ENCODE measurements at places on chromosomes 12 and 14.

GRCh38 chr12:51371295-51371953 is 19.8 kb downstream of the GALNT6 start:
- DNase-seq = no peak

GRCh38 chr14:54486685-54487084 is 2.1 kb downstream of the GMFB start:
- DNase-seq = no peak

GRCh38 chr14:93160353-93160801 is 24.3 kb downstream of the MOAP1 start:
- DNase-seq = no peak

- no peak for DNase-seq
Measured at GRCh38 chr12:45634273-45634917, 95.1 kb upstream of the ARID2 start.

- peak; percentile 53 for DNase-seq
Measured at GRCh38 chr12:52213564-52214420, 19.3 kb upstream of the KRT7 start.

DNA sequence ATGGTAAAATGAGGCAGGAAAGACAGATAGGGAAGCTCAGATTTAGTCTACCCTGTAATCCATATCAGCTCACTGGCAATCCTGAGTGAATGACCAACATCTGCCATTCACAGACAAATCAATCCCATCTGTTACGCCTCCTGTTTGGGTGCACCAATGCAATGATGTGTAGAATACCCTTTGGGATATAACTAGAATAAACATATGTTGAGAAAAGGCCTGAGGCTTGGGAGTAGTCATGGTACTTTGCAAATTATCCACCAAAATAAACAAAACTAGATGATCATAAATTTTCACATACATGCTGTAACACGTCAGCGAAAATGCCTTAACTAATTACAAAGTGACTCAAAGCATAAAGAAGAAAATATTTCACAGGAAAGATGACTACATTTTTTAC is 78.8 kb downstream of the KCNC2 start:
- DNase-seq = no peak

- DNase-seq = no peak
Measured at GRCh38 chr12:81128930-81129554, 51.2 kb downstream of the ACSS3 start.

- peak; percentile 46 for DNase-seq
Measured at GRCh38 chr14:23352506-23353432, at the start of gene SLC22A17. SLC22A17 (minus strand) TSS chr14:23352887.

DNA sequence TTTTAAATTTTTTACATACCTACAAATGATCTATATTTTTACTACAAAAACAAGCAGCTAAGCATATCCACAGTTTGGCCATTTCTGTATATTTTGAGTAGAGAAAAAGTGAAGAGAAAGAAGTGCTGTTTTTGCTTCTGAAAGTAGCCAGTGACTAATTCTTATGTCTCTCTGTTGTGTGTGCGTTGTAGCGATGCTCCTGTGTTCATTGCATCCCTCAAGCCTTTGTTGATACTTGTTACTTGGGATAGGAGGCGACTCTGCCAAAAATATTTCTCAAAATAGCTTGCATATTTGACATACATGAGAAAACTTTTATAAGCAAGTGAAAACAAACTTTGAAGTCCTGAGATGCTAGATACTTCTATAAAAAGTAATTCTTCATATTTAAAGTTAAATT is 714.1 kb downstream of the FSCB start:
- no peak for DNase-seq

DNA sequence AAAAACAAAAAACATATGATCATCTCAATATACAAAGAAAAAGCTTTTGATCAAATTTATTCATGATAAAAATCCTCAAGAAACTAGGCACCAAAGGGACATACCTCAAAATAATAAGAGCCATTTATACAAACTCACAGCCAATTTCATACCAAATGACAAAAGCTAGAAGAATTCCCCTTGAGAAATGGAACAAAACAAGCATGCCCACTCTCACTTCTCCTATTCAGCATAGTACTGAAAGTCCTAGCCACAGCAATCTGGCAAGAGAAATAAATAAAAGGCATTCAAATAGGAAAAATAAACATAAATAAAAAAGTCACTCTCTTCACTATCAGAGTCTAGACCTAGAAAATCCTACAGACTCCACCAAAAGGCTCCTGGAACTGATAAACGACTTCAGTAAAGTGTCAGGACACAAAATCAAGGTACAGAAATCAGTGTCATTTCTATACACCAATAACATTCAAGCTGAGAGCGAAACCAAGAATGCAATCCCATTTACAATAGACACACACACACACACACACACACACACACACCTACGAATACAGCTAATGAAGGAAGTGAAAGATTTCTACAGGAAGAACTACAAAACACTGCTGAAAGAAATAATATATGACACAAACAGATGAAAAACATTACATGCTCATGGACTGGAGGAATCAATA is 1486.2 kb upstream of the SEL1L start:
- DNase-seq = no peak

DNA sequence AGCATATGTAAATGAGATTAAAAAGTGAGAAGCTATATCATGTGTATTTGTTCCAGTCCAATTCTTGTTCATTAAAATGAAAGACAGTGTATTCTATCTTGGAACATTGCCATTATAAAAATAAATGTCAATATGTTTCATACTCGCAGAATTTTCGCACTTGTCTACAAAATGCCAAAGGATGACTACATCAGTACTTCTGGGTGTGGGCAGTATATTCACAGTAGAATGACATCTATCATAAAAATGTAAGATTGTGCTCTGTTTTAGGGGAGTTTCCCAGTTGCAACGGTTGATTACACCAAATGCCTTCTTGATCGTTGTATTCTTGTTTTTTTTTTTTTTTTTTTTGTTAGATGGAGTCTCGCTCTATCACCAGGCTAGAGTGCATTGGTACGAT is 292.3 kb upstream of the E2F7 start:
- DNase-seq = no peak

DNA sequence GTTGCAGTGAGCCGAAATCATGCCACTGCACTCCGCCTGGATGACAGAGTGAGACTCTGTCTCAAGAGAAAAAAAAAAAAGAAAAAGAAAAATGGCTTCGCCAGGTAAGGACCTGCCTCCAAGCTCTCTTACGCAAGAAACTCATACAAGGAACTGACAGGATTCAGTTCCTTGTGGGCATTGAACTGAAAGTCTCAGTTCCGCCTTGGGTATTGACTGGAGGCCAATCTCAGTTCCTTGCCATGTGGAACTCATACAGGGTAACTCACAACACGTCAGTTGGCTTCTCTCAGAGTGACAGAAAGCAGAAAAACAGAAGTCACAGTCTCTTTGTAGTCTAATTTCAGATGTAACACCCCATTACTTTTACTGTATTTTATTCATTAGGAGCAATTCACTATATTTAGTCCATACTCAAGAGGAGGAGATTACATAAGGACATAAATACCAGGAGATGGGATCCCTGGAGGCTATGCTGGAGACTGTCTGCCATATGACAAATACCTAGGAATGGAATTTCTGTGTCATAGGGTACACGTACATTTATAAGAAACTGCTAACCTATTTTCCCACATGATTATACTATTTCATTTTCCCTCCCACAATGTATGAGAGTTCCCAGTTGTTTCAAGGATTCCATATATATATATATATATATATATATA is 11.4 kb upstream of the NOPCHAP1 start:
- no peak for DNase-seq

DNA sequence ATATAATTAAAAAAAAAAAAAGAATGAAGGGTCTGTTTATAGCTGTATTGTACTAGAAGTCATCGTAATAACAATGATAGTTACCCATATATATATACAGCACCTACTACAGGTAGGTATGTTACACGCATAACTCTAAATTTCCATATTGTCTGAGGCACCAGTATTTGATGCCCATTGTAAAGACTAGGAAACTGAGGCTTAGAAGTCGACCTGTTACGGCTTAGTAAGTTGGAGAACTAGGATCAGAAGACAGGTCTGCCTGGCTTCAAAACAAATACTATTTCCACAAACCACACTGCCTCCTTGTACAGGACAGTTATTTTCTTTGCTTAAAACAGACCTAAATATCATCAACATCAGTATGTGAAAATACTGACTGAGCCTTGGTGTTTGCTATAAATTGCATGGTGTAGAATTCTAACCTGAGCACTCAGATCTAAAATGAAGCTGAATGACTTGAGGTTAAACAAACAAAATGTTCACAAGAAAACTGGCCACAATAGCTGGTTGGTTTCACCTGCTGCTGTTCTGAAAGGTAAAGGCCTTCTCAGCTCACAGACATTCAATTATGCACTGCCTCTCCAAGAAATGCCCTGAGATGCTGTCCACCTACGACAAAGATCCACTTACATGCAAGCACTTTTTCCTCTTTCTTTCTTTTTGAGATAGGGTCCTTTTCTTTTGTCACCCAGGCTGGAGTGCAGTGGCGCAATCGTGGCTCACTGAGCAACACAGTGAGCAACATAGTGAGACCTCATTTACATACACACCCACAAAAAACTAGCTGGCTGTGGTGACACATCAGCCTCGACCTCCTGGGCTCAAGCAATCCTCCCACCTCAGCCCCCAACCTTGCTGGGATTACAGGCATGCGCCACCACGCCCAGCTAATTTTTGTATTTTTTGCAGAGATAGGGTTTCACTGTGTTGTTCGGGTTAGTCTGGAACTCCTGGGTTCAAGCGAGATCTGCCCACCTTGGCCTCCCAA is 35.7 kb downstream of the SSH1 start:
- no peak for DNase-seq

GRCh38 chr12:96261557-96261956 is 67.4 kb downstream of the ELK3 start:
- DNase-seq = no peak

DNA sequence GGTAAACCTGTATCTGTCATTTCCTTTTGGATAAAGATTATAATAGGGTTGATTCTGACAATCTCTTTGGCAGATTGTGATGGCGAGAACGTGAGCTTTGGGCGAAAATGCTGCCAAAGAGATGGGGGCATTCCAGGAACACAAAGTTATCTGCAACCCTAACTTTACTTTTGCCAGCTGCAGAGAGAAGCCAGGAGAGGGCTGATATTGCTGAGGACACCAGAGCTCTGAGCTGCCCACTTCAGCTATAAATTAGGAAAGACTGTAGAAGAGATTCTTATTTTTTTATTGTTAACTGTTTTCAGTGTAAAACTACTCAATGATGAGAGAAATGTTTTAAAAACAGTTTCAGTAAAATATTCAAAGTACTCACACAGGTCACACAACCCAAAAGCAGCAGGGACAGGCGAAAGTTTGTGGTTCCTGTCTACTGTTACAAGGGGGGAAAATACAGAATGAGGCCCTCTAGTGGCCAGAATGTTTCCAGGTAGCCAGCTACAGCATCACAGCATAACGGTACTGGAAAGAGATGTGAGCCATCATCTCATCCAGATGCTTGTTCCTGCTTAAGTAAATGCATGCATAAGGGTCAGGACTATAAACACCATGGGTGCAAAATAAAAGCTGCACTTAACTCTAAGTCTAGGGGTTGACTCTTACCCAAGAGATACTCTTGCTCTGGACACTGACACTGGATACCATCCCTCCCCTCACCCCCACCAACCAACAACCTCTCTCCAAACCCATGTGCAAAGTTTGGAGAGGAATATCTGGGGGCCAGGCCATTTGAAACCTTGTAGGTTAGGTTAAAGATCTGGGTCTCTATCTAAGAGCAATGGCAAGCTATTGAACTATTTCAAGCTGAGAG is 498.4 kb downstream of the RMST start:
- no peak for DNase-seq

- no peak for DNase-seq
Measured at GRCh38 chr12:91205811-91206210, 23.2 kb upstream of the DCN start.

DNA sequence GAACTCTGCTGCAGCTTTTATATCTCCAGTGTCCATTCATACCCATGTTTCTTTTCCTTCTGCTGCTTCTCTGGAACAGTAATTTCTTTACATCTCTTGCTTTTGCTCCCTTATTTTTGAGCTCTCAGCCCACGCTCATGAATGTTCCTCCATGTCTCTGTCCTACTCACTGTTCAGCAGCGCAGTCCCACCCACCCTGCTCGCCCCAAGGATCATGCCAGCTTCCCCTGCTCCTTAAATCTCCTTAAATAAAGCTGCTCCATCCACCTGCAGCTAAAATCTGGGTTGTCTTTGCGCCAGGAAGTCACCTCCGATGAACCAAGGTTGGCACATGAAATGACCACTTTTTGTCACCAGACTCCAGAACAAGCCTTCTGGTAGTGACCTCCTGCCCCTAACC is 201.1 kb upstream of the RGS6 start:
- DNase-seq = no peak

GRCh38 chr12:29463198-29463597 is 34.3 kb downstream of the OVCH1 start:
- no peak for DNase-seq

GRCh38 chr12:131513606-131514005 is 197.3 kb upstream of the SFSWAP start:
- no peak for DNase-seq

- no peak for DNase-seq
Measured at GRCh38 chr14:66249544-66249943, 236.6 kb upstream of the CCDC196 start.

GRCh38 chr14:72318648-72319047 is 386.4 kb downstream of the RGS6 start:
- DNase-seq = no peak

DNA sequence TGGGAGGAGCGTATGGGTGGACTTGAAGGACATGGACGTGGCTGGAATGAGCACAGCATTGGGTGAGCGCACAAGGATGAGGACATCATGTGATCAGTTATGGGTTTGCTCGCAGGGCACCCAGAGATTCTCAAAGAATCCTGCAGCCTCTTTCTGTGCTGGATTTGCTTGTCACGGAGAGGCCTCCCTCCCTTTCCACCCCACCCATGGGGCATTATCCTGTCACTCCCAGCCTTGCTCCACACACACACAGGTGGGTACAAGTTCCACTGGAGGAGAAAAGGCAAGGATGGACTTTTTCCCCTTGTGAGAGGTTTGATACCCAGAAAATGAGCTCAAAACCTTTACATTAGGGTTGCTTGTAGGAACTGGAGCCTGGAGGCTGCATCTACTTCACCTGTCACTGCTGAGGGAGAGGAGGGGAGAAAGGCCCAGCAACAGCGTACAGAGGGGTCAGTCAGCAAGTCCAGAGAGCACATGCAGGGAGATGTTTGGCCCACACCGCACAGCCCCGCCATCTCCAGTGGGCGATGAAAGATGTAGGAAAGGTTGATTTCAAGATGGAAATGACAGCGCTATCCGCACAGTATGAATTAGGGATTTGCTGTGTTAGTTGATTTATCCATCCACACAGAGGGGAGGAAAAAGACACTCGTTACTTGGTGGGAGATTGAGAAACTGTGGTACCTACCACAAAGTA is 112.7 kb downstream of the GCH1 start:
- no peak for DNase-seq

Measured in stimulated activated CD4-positive, alpha-beta T cell treated with anti-CD3 and anti-CD28 coated beads, TNF-alpha, amount 100 ng/mL, for 48 hours (primary cell).